ENCODE measurements at places on chromosomes 7 and 10.
A peak's percentile ranks its signal among the peaks of the same experiment; 100 is the strongest.

- DNase-seq, result no peak
Measured at GRCh38 chr7:112202816-112203215, 3.4 kb downstream of the DOCK4 start.

GRCh38 chr7:111067251-111067650 lies 23.7 kb upstream of the LRRN3 start:
- DNase-seq, result no peak

- DNase-seq, result no peak
Measured at GRCh38 chr7:8322667-8323066, 60.7 kb upstream of the ICA1 start.

DNA sequence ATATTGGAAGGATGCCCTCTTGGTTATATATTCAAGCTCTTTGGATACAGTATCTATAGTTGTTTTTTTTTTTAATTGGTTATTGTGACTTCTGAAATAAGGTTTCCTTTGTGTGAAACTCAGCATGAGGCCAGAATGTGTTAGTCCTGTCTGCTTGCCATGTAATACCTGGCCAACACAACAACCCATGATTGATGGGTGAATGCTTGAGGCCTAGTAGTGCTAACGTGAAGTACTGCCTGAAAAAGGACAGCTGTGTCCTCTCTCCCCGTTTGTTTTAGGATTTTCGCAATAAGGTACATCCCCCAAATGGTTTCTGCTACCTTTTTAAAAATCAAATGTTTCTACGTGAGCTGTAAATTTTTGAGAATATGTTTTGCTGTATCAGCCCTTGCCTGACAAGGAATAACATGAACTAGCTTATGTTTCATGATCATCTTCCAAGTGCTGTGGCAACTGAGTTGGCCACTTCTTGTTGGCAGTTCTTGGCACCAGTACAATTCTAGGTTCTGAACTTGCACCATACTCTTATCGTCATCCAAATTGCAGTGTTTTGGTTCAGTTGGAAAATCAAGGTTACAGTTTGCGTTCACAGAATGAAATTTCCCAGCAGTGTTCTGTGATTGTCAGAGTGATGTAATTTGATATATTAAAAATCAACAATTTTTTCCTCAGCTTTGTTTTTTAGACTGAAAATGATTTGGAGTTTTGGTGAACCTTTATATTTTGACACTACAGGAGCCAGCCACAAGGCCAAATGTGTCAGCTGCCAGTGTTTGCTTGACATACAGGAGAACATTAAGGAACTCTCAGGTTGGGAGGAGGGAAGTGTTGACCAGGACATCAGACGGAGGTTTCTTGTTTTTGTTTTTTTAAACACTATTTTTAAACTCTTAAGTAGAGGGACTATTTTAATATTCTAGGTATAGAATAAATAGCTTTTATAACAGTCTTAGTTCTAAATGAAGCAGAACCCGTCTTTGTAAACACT lies 13.5 kb upstream of the ASCC1 start:
- no peak for DNase-seq

DNA sequence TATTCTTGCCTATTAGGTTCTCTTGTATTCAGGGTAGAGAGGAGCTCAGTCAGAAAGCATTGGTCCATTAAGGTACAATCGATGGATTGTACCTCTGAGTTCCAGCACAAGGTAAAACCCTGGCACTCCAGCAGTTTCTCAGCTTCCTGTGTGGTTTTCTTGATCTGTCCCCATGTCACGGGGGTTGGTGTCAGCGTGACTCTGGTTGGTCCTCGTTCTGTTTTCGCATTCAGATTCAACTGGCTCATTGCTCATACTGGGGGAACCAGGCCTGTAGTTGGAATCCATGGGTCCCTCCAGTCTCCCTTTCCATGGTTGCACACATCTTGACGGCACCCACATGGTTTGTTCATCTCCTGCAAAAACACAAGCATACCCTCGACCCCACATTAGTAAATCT lies 32.7 kb upstream of the RASGEF1A start:
- DNase-seq, result peak; percentile 41

DNA sequence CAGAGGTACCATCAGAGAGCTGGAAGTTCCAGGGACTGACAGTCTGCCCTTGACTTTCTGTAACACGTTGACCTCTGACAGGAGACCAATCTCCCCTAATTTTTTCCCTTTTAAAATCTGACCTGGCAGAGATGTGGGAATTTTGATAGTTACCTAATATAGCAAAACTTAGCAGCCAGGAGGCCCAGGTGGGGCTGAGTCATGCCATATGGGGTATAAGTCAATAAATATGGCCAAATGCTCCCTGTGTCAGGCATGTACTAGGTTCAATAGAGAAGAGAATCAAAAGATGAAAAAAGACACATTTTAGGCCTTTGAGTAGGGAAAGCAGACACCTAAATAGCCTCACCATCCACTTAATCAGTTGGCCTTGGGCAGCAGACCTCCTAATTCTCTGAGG lies 6.1 kb upstream of the GRK5 start:
- no peak for DNase-seq

GRCh38 chr7:35716038-35716803 lies 21.3 kb upstream of the HERPUD2 start:
- DNase-seq, result no peak

DNA sequence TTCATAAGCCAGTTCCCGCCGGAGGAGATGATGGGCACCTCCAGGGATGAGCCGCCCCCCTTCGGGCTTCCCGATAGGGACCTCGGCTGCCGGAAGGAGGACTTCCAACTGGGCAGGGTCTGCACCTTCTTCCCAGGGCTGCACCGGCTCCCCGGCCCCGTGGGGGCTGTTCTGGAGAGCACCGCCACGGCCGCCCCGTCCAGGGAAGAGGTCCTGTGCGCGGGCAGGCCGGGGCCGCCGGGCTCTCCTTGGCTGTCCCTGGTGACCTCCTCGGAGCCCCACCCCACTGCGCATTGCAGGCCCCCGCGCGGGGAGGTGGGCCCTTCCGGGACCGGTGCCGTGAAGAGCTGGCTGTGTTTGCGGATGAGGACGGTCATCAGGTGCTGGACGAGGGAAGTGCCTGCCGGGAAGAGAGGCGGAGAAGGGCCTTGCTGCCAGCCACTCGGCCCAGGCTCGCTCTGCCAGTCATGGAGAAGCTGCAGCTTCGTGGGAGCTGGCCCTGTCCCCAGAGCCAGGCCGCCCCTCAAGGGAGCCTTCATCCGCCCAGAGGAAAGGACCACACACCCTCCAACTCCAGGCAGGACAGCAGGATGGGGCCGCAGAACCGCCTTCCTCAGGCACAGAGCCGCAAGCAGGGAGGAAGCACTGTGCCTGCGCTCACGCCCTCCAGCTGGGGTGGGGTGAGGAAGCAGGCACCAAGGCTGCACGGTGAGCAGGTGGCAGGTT lies 144.4 kb downstream of the MAPK8 start:
- DNase-seq, result no peak

DNA sequence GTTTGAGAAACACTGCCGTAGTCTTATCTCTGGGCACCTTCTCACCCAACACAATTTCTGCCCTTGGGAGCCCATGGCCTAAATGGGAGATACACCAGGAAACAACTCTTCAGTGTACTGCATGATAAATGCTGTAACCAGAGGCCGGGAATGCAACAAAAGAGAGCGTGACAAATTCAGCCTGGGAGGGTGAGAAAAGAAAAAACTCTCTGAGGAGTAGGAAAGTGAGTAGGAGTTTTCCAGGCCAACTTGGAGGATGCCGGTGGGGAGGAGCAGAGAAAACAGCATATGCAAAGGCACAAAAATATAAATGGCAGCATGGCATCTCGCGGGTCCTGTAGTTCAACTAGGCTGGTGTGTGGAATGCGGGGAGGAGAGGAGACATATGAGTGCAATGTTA lies 624.5 kb downstream of the PARD3 start:
- no peak for DNase-seq

- no peak for DNase-seq
Measured at GRCh38 chr7:135262623-135263320, 29.1 kb downstream of the STRA8 start.

DNA sequence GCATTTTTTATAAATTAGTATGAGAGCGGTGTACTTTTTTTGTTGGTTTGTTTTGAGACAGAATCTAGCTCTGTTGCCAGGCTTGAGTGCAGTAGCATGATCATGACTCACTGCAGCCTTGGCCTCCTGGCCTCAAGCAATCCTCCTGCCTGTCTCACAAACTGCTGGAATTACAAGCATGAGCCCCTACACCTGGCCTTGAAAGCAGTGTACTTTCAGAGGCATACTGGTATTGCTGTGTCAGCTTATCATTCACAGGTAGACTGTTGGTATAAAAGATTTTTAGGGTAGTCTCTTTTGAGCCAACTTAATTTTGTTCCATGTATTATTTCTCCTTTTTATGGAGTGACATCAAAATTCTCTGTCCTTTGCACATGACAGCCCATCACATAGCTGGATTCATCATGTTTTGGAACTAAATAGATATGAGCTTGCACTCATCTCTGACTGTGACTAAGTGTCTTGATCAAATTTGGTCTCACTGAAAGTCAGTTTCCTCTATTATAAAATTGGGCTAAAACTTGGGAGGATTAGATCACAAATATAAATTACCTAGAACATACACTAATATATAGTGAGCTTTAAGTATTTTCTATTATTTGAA lies 12.4 kb downstream of the GNAT3 start:
- DNase-seq, result no peak

GRCh38 chr10:116713846-116714245 lies 28.5 kb downstream of the HSPA12A start:
- no peak for DNase-seq

GRCh38 chr7:2757904-2758672 lies 70.1 kb downstream of the AMZ1 start:
- DNase-seq, result peak; percentile 14

DNA sequence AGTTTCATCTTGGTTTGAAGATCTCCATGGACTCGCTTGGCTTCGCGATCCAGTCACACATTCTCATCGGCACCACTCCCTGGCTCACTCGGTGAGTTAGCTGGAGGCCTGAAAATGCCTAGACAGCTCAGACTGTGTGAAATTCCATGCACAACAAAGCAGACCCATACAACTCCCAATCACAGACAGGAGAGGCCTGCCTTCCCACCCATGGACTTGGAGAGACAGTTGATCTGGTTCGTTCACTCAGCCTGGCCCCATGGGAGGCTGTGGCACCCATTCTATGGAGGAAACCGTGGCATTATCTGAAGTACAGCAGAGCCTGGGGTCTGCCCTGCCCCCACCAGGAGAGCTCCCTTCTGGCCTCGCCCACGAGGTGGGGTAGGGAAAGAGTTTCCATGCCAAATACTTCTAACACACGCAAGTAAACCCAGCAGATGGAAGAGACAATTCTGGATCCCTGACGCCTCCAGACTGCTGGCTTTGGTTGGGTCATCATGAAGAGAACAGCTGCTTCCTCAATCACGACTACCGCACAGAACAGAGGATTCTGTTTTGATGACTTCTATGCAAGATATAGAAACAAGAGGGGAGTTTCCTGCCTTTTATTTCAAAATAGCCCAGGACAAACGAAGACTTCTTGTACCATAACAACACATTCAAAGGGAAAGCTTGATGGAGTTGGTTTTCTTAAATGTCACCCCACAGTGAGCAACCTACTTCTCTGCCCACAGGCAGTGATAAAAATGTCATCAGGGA lies 15.9 kb downstream of the FAM53B start:
- no peak for DNase-seq

DNA sequence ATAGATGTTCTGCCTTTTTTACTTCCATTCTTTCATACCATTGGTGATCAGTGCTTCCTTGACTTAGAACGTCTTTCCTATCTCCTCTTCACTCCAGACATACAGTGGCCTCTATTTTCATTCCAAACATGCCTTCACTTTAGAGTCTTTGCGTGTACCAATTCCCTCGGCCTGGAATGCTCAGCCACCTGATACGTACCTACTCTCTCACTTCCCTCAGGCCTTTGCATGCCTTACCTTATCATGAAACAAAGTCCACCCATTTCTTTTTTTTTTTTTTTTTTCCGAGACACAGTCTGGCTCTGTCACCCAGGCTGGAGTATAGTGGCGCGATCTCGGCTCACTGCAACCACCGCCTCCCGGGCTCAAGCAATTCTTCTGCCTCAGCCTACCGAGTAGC lies 2.2 kb upstream of the CCNJ start:
- no peak for DNase-seq

GRCh38 chr7:138186951-138187351 lies 110.7 kb downstream of the AKR1D1 start:
- DNase-seq, result no peak

DNA sequence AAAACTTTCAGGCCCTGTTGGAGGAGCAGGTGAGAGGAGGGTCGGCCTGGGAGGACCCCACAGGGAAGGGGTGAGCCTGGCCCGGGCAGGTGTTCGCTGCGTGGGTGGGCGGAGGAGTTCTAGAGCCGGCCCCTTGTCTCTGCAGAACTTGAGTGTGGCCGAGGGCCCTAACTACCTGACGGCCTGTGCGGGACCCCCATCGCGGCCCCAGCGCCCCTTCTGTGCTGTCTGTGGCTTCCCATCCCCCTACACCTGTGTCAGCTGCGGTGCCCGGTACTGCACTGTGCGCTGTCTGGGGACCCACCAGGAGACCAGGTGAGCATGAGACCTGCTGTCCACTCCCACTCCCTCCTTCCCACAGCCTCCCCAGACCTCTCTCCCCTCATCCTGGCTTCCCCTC lies 5.6 kb downstream of the ZNHIT1 start:
- no peak for DNase-seq

GRCh38 chr7:51151455-51151854 lies 165.2 kb downstream of the COBL start:
- no peak for DNase-seq

- DNase-seq, result no peak
Measured at GRCh38 chr7:47405921-47406800, 175.8 kb downstream of the TNS3 start.

Data from effector memory CD4-positive, alpha-beta T cell (primary cell).